SJSA1 (cell line): ENCODE measurements at places on chromosomes 2 and 18.

DNA sequence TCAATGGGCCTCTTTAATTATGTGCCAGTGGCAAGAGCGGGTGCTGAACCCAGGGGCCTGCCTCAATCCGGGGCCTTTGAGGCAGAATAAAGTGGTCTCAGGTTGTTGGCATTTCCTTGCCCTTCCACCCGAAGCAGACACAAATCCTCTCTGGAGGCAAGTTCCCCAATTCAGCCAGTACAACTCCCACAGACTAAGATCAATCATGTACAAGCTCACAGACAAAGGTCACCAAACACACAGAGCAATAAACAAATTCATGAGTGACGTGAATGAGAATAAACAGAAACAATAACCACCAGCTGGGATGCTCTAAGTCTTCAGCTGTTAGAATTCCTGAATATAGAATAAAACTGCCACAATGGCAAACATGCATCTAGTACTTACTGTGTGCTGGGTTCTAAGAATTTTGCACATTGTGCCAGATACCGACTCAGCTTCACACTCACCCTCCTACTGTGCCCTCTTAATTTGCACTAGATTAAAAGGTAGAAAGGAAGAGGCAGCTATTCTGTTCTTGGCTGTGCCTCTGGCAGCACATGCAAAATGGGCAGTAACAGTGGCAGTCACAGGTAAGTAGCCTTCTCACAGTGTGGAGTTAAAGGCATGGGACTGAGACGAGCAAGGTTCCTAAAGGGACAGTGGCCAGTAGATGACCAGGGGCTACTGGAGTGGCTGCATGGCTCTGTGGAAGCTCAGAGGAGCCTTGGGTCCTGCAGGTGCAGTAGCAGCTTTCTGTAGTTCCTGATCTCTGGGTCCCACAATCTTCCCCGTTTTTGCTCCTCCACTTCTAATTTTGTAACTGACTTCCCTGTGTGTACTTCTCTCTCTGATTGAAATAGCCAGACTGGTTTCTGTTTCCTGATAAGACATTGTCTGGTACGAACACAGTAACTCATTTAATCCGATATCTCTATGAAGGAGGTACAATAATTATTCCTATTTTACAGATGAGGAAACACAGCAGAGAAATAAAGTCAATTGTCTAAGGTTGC is 34.6 kb upstream of the IL1B start:
- DNase-seq = no peak
- no peaks in the 10 kb centered on the region for H3K27me3 ChIP-seq
- H3K27ac ChIP-seq = no peak overlapping the region
- H3K4me3 ChIP-seq = no peak overlapping the region
- no peaks in the 10 kb centered on the region for H3K36me3 ChIP-seq

GRCh38 chr2:197911667-197912066 is 107.3 kb downstream of the PLCL1 start:
- no peaks in the 10 kb centered on the region for H3K36me3 ChIP-seq
- no peak overlapping the region for H3K4me3 ChIP-seq
- no peak overlapping the region for H3K27ac ChIP-seq
- no peaks in the 10 kb centered on the region for H3K4me1 ChIP-seq
- no peaks in the 10 kb centered on the region for H3K27me3 ChIP-seq

- peak overlapping the region; percentile 93 for H3K27ac ChIP-seq
- no peak overlapping the region for H3K4me3 ChIP-seq
- peaks cover 73% of the 10 kb centered on the region for H3K4me1 ChIP-seq
- H3K36me3 ChIP-seq = no peaks in the 10 kb centered on the region; the same call in 1 of the 2 replicates
- no peak for DNase-seq
These were observed 15.0 kb downstream of the GLI2 start for GRCh38 chr2:120750488-120751210.

DNA sequence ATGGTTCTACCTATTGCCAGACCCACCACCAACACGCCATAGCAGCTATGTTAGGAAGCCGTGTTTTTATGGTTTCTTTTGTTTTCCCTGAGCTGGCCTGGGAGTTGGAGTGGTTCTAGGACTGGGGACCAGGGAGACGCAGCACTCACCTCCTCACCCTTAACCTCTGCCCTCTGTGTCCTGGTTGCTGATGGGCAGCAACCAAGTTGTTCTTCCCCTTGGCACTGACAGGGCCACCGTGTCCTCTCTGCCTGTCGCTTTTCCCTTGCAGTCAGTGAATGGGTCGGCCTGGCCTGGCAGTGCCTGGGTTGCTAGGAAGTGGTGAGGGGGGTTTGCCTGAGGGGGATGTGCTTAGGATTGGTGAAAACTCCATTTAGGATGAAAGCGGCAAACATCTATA is 197.1 kb upstream of the GATA6 start:
- no peaks in the 10 kb centered on the region for H3K4me1 ChIP-seq
- no peaks in the 10 kb centered on the region for H3K27me3 ChIP-seq
- no peaks in the 10 kb centered on the region for H3K36me3 ChIP-seq
- no peak overlapping the region for H3K27ac ChIP-seq

GRCh38 chr2:164967781-164968228 is 12.5 kb upstream of the SLC38A11 start:
- peak; percentile 61 for DNase-seq
- H3K4me1 ChIP-seq = peaks cover 14% of the 10 kb centered on the region
- peak overlapping the region; percentile 54 for H3K27ac ChIP-seq
- H3K36me3 ChIP-seq = no peaks in the 10 kb centered on the region

DNA sequence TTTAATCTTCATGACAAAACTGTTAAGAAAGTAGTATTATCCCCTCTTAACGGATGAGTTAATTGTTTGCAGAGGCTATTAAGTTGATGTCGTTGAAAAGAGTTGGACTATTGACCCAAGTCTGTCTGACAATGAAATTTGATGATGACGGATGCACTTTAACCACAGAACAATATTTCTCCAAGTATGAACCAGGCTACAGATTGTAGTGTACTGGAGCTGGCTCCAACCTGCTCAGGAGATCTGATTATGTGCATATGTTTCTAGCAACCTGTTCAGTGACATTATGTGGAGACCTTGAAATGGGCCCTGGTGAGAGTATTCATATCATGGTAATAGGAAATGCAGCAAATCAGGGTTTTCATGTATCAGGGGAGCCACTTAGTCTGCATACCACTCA is 174.1 kb downstream of the CDH7 start:
- no peaks in the 10 kb centered on the region for H3K4me1 ChIP-seq
- H3K27me3 ChIP-seq = no peaks in the 10 kb centered on the region
- H3K4me3 ChIP-seq = no peak overlapping the region
- no peak for DNase-seq
- H3K36me3 ChIP-seq = no peaks in the 10 kb centered on the region

DNA sequence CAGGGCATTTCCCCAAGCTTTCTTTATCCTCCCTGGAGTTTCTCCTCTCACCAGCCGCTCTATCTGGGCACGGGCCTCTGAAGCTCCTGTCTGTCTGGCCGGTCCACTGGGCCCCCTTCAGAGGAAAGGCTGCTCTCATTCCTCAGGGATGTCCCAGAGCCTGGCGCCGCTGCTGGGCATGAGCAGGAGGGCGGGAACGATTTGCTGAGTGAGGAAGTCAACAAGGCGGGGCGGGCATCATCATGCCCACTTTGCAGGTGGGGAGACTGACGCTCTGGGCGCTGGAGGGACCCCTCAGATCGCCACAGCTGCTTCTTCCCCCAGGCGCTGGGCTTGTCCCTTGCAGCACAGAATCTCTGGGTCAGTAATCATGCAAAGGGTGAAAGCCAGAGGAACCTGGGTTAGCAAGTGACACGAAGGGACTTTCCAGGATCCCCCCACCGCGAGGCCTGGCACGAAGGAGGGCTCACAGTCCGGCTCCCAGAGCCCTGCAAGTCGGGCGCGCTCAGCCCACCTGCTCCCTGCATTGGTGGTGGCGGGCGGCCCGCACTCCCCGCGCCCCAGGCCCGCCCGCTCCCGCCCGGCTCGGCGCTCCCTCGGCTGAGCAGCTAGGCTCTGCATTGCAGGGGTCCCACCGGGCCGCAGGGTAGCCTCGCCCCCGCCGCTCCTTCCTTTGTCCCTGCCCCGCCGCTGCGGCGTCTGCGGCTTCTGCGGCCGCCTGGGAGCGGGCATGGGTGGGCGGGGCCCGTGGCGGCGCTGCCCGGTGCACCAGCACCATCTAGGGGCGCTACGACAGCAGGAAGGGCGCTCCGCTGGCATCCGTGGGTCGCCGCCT is 157.8 kb downstream of the CYRIA start:
- DNase-seq = peak; percentile 10
- peaks cover 3% of the 10 kb centered on the region; the same call in 1 of the 2 replicates for H3K4me1 ChIP-seq
- H3K36me3 ChIP-seq = no peaks in the 10 kb centered on the region
- H3K4me3 ChIP-seq = no peak overlapping the region
